ENCODE measurements at places on chromosomes 3 and 15. TPM values are rescaled to one million over a fixed set of nuclear protein-coding genes. Genes with fewer than 3 reads are reported as not detected.
A peak's percentile ranks its signal among the peaks of the same experiment; 100 is the strongest.

Gene VPS8
- total RNA-seq = 28.1 TPM

GRCh38 chr3:108818404-108818803 is 4.2 kb upstream of the TRAT1 start:
- DNase-seq = peak; percentile 70

Gene OCA2
- not detected for total RNA-seq

Gene SMAD6
- 6.9 TPM for total RNA-seq

DNA sequence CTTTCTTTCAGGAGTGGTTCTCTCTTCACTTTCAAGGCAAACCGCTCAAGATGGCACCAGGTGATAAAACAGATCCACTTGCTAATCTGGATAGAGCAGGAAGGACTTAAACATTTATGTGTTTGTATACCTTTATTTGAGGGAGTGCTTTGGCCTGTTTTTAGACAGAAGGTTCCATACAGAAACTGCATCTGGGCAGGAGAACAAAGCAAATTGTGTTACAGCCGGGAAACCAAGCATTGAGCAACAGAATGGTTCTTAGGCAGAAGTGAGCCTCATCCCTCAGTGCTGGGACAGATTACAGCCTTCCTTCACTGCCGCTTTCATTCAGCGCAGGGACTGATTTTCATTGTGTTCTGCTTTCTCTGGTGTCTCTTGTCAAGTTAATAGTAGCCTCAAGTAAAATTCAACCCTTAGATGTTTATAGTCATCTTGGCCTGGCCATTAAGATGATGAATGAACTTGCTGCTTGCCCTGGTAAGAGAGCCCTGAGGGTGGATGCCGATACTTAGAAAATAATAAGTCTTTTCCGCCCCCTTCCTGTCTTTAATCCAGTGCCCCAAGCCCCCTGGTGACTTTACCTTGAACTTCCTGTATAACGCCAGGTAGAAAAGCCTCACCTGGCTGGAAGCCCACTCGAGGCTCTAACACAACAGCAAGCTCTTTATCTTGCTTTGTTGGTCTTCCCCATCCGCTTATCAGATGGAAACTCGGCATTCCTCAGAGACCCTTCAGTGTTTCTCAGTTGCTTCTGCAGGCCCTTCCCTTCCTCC is 168.0 kb upstream of the CTDSPL start:
- no peak for DNase-seq

Gene SKOR1
- total RNA-seq = not detected

Gene PHLDB2
- 58.5 TPM for total RNA-seq

- no peak for DNase-seq
Measured at GRCh38 chr3:194443901-194444300, 42.9 kb downstream of the ATP13A3 start.

GRCh38 chr3:77456906-77457305 is 417.0 kb downstream of the ROBO2 start:
- DNase-seq = no peak

DNA sequence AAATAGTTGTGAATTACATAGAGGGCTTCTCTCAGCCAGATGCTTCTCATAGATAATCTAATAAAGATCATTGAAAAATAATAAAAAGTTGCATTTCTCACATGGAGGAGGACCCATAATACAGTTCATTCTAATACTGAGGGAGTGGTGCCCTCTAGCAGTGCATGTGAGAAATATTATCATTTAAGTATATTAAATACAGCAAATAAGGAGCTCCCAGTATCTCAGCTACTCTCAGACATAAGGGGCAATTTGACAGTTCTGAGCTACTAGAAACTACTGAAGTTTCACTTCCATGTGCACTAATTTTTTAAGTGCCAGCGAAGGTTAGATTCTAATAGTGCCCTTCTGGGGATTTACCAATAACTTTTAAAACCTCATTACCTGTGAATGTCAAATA is 188.3 kb downstream of the IL5RA start:
- DNase-seq = peak; percentile 20

GRCh38 chr15:84982301-84982920 is 755 bp downstream of the PDE8A start:
- DNase-seq = peak; percentile 37

GRCh38 chr15:62999923-63000561 is 42.5 kb upstream of the TPM1 start:
- DNase-seq = no peak

Gene CHRNA7
- 2.0 TPM for total RNA-seq

- no peak for DNase-seq
Measured at GRCh38 chr3:113218681-113219045, 7.3 kb downstream of the BOC start.

Gene SEMA6D
- total RNA-seq = 0.35 TPM

- no peak for DNase-seq
Measured at GRCh38 chr3:105845488-105845887, 23.3 kb downstream of the CBLB start.

Gene ZNF662
- 0.40 TPM for total RNA-seq

Gene SHQ1
- total RNA-seq = 40.4 TPM

Gene GOLGA6L9
- total RNA-seq = 0.67 TPM

Gene KBTBD13
- total RNA-seq = not detected

Gene LDHAL6B
- total RNA-seq = not detected

DNA sequence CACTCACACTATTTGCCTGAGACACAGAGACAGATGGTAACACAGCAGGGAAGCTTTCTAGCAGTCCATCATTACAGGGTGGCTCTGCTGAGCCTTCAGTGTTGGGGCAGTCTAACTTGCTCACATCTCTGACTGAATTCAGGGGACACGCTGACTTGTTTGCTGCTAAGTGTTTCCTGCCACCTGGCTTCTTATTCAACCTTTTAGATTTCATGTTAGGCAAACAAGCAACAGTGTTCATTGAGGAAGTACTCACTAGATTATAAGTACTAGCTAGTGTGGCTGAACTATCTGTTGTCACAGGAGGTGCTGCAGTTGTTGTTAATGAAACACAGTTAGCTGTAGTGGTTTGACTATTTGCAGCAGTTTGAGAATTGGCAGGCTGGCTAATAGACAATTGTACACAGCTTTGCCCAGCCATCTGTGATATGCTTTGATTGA is 37.3 kb downstream of the USF3 start:
- DNase-seq = no peak

DNA sequence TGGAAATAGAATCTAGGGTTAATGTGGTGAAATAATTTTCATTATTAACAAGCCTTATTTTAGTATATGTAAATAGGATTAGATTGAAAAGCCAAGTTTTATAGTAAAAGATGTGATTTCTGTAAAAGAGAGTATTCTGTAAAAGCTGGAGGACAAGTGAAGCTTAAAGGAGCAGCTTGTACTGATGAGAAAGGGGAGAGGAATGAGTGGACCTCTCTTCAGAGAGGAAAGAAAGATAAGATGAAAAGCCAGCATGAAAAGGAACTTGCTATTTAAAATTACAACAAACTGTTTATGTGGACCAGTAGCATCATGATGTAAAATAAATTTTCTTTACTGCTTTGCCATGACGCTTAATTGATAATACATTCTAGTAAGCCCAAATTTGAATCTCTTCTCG is 18.5 kb downstream of the ALCAM start:
- no peak for DNase-seq

DNA sequence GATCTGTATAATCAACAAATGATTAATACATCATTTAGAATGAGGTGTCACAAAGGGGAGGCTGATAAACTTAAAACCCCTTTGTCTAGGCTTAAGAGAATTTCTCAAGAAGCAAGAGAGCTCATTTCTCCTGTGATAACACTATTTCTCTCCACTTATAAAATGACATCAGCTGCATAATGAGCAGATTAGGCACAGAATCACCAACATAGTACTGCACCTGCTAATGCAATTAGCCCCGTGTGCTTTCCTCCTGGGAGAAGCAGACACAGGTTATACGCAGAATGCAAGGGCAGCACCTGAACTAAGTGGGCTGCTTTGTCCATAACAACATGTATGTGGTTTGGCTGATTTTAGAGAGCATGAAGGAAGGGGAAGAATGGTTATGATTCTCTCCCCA is 515.3 kb upstream of the CFAP20DC start:
- no peak for DNase-seq

- peak; percentile 72 for DNase-seq
Measured at GRCh38 chr3:155387571-155387970, 94.1 kb upstream of the STRIT1 start.

DNA sequence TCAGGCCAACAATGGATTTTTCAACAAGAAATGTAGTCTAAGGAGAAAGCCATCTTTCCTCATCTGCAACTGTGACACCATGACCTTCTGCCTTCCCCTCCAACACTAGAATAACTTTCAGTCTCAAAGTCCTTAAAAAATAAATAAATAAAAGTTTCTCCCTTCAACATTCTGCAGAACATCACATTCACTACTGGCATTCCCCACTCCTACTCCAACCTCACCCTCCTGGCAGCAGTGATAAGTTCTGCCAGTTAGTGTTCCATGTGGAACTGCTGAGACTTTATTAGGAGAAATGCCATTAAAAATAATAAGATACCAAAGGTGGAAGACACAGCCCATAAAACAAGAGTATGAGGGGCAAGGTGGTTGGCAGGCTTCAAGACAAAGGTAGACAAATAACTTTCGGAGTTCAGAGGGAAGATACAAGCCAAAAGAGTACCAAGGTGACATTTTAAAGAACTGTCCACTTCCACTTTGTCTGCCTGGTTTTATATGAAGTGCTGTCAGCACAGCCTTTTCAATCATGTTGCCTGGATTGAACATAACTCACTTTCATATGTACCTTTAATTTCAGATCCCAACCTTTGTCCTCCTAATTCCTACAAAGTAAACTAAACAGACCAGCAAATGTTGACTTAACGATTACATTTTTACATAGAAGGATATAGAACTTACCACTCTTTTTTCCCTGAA is 37.5 kb upstream of the RSL24D1 start:
- no peak for DNase-seq

DNA sequence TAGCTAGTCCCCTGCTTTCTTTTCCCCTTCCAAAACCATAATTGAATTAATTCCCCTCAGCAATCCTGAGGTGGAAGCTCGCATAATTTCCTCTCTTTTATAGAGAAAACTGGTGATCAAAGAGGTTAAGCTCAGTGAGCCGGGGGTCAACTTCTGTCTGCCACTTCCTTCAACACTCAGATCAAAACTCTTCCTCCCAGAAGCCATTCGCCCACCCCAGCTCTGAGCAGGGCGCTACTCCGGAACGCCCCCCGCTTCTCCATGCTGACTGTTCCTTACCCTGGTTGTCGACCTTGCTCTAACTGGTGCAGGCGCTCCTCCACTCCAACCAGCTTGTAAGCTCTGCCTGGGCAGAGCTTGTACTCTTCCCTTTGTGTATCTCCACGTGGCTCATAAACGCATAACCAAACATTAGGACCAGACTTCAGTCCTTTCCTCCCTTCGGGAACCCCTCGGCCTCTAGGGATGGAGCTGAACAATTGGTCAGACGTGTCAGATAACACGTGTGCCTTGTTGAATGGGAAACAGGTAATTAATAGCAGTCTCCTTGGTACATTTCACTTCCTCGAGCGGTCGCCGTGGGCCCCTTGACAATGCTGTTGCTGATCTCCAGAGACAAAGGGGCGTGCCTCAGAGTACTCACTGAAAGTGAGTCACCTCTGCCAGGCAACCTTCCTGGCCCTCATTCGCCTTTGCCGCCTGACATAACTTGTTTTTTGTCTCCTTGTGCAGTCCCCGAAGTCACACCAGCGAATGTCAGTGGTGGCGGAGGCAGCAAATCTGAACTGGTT is 71.8 kb downstream of the IL5RA start:
- peak; percentile 50 for DNase-seq

Gene SAMD7
- not detected for total RNA-seq

GRCh38 chr15:90376789-90377188 is 11.3 kb upstream of the IQGAP1 start:
- DNase-seq = no peak

Gene PLS1
- 24.8 TPM for total RNA-seq

DNA sequence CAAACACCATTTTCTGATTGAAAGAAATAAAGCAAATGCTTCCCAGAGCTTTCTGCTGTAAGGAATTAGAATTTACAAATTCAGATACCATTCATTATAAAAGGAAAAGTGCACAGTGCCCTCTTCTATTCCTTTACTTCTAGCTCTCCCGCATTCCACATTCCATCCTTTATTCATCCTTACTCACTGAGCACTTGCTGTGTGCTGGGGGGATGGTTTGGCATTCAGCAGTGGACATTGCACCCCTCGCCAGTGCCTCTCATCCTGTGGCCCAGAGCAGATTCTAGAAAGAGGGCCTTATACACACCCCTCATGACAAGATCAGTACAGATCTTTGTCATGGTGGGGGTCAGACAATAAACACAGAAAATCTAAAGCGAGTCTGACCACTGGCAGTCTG is 73.0 kb downstream of the MGLL start:
- no peak for DNase-seq

GRCh38 chr15:82993144-82993543 is 7.1 kb downstream of the RAMAC start:
- no peak for DNase-seq

GRCh38 chr3:125582707-125583106 is 12.6 kb downstream of the OSBPL11 start:
- DNase-seq = no peak

DNA sequence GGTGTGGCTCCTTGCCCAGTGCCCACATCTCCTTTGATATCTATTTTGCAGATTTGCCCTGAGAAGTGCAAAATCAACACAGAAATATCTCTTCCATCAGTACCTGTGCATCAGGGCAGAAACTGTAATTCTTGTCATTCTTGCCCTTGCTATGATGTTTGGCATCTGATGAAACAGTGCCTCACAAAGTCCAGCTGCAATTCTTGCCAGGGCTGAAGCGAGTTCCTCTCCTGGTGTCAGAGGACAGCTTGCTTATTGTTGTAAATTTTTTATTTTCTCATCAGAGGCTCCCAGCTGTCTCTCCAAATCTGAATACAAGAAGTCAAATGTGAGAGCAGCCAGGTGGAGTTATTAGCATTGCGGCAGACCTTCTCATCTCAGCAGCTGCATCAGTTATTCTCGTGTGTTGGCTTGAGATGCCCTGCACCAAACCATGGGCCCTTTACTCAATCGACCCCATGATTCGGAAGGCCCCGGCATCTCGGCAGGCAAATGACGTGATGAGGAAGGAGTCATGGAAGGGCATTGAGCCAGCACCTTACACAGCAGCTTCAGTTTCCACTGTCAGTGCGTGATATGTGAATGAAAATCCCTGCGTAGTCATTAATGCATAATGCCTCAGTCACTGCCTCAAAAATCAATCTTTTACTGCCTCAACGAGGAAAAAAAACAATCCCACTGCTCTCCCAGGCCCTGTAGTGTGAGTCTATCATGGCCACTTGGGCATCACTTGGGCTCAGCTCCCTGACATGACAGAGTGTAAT is 93.4 kb downstream of the CCNL1 start:
- DNase-seq = peak; percentile 68

Gene NLGN1
- 1.6 TPM for total RNA-seq

Gene REC114
- total RNA-seq = not detected

DNA sequence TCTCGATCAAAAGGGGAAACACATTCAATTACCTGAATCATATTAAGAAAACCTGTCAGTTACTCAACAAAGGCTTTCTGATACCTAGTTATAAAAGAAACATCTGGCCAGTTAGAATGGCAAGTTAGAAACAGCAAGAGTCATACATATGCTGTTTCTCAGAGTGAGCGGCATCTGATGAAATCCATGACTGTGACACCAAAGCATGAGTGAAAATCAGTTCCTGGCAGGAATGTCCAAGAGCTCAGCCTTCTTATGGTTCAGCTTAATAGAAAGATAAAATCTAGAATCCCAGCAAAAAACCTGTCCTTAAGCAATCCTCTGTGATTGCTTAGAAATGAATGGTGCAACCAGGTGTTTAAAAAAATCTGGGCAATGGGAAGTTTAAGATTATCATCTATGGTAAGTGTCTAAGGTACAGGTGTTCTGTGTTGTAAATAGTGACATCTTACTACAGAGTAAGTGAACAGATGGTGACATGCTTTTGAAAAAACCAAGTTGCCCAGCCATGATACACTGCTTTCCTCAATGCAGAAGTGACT is 18.8 kb downstream of the B4GALT4 start:
- DNase-seq = no peak

Gene MASP1
- not detected for total RNA-seq

Data from HT1080 (cell line).